ENCODE measurements at places on chromosomes 3 and 15.
A peak's percentile ranks its signal among the peaks of the same experiment; 100 is the strongest.

DNA sequence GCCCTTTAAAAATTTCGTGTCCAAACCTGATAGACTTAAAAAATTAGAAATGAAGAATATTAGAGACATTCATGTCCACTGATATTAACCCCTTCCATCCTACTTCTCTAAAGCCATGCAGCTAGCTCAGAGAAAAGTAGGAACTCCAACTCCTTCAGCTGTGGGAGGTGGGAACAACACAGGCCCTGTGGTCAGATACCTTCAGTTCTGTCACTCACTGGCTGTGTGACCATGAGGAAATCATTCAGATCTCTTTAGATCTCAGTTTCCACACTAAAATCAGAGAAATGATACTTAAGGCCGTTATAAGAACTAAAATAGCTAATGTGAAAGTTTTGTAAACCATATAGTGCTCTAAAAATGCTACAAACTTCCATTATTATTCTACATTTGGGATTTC is 209.8 kb downstream of the TNIK start:
- DNase-seq, result no peak

DNA sequence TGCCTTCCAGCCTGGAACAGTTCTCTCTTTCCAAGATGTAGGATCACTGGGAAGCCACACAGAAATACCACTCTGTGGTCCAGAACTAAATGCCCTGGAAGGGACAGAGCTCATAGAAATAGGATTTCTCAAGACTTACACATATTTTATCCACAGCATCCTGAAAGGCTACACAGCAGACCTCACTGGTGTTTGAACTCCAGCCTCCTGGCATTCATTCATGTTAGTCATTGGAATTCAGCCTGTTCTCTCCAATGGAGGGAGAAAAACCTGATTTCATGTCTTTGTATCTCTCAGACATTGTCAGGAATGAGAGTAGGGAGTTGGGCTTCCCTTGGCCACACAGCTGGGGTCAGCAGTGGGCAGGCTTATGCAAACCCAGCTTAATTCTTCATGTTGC is 121.1 kb upstream of the PPP2R3A start:
- no peak for DNase-seq

- no peak for DNase-seq
Observed at GRCh38 chr15:68576235-68576892, 2.4 kb upstream of the CORO2B start.

DNA sequence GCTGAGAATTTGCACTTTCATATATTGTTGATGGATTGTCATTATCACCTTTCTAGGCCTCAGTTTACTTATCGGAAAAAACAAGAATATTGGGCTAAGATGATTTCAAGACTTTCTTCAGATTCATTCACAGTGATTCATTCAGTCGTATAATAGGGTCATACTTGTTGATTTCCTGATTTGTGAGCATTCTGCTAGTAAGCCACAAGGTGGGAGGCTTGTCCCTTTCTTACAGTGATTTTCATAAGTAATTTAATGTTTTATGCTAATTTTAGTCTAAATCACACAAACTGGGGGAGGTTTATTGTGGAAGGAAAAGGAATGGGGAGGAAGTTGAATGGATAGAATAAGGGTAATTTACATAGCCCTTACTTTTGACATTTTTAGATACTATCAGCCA is 126.8 kb upstream of the GOLGA6L4 start:
- DNase-seq, result no peak

- no peak for DNase-seq
Observed at GRCh38 chr3:65158023-65158422, 470.2 kb upstream of the ADAMTS9 start.

- DNase-seq, result peak; percentile 35
Observed at GRCh38 chr15:55741833-55742497, 987 bp downstream of the PRTG start.

DNA sequence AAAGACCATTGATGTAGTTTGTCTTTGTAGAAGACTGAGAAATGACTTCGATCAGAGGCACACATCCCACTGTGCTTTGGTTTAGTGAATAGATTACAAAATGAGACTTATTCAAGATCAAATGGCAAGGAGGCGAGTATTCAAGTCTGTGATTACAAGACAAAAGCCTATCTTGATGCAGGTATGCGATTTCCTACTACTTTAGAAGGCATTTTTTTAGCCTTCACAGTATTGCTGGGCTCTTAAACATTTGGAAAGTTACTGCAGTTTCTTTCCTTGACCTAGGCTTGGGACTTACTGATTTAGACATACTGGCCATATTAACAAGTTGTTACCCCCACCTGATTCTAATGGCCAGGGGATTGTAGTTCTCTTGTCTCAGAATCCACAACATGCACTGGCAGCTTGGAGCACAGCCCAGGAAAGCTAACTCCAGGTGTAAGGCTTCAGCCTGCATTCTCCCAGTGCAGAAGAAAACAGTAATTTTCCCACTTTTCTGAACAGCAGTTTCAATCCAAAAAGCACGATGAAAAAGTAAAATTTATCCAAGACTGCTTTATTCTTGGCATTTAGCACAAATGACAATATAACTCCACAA is 311.6 kb downstream of the EPHA6 start:
- DNase-seq, result no peak

- no peak for DNase-seq
Observed at GRCh38 chr15:64013179-64014062, 32.9 kb downstream of the DAPK2 start.

GRCh38 chr3:139585820-139586219 is 46.3 kb upstream of the RBP1 start:
- no peak for DNase-seq

DNA sequence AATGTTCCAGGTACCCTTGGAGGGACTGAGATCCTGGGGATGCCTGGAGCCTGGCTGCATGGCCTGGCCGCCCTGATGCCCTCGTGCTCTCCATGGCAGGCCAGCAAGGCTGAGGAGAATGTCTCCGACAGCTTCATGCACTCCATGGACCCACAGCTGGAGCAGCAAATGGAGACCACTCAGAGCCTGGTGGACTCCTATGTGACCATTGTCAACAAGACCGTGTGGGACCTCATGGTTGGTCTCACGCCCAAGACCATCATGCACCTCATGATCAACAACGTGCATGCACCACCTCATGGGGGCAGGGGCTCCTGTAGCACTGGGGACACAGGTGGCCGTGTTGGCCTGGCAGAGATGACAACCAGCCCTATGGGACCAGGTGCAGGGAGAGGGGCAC is 19.7 kb downstream of the GOLGA6A start:
- no peak for DNase-seq

DNA sequence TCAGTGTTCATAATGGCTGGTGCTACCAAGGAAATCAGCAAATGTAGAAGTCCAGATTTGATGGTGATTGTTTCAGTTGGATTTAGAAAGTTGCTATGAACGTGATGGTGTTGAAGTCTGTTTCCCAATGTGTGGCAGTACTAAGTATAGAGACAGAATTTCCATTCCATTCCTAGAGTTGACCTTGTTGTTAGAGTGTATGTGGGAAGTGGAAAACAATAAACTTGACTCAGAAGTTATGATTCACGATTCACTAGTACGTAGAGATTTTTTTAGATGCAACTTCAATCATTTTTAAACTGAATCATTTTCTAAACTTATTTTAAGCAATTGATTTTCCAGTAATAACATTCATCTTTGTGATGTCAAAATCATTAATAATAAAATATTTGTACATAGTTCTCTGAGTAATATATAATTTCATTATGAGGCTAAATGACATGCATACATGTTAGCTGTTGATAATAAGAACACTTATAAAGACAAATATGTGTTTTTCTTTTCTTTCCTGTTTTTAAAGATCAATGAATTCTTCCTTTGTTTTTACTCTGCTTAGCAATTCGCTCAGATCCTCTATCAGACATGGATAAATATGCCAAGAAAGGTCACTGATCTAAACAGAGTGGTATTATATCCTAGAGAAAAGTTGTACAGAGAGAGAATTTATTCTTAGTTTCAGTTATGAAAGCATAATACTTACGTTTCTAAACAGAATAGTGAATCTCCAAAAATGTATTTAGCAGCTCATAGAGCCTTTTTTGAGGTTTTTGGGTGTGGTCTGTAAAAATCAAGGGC is 108.8 kb upstream of the GPR149 start:
- DNase-seq, result no peak

GRCh38 chr15:71811036-71811736 is 832 bp downstream of the NR2E3 start:
- DNase-seq, result no peak

DNA sequence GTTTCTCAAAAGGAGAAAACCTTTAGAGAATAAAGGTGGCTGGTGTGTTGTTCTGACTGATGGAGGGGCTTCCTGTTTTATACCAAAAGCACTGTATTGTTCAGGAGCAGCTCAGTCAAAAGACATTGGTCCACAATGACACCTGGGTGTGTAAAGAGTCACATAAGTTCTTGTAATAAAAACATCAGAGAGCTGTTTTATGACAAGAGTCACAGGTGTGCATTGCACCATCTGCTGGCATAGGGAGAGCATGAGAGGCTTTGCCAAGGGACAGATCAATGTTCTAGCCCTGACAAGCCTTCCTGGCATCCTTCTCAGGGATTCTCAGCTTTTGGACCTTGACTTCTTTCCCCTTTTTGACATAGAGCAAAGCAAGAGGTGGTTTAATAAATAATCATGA is 20.4 kb downstream of the ARPP21 start:
- peak; percentile 53 for DNase-seq

- DNase-seq, result no peak
Observed at GRCh38 chr15:68404056-68404798, 27.7 kb downstream of the ITGA11 start.

DNA sequence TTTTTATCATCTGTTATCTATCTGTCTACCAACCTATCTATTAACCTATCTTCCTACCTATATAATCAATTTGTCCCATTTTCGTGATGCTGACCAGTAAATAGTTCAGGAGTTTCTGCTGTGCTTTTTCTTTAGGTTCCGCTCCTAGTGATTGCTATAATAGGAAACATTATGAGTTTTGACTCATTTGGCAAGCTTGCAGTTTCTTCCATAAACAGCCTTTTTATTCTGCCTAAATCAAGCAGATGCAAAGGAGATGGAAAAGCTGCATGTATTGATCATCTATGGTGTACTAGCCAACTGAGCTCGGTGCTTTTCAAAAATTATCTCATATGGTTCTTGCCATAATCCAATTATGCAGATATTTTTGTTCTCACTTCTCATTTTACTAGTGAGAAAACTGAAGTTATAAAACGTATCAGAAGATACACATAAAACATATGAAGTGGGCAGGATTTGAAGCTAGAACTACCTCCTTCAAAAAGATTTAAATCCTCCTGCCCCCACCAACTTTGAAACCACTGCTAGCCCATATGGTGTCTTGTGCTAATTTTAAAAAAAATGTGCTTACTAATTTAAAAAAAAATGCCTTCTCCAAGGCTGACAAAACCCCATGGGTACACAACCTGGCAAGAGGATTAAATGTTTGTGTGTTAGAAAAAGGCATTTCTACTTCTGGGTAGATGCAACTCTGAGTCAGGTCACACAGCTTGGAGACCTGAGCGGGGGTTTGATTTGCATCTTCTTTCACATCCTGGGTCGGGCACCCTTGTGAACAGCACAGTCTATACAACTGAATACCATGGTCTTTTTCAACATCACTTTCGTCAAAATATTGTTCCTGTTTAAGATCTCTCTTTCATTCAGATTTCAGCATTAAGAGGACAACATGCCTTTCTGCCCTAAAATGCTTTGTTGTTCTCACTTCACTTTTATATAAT is 267.0 kb downstream of the CHL1 start:
- DNase-seq, result no peak

DNA sequence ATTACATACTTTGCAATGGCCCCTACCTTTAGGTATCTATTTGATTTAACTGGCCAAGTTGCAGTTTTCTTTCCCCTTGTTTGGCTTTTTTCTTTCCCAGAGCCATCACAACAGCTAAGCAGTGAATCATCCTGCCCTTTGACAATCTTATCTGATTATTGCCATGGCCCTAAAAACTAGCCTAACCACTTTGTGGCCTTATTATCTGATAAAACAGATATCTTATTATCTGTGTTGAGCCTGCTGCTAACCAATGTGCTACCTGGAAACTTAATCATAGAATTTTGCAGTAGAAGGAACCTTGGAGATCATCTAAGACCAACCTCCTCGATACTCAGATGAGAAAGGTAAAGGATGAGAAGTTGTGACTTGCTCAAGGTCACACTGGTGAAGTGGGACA is 37.1 kb downstream of the EIF4E3 start:
- DNase-seq, result no peak

DNA sequence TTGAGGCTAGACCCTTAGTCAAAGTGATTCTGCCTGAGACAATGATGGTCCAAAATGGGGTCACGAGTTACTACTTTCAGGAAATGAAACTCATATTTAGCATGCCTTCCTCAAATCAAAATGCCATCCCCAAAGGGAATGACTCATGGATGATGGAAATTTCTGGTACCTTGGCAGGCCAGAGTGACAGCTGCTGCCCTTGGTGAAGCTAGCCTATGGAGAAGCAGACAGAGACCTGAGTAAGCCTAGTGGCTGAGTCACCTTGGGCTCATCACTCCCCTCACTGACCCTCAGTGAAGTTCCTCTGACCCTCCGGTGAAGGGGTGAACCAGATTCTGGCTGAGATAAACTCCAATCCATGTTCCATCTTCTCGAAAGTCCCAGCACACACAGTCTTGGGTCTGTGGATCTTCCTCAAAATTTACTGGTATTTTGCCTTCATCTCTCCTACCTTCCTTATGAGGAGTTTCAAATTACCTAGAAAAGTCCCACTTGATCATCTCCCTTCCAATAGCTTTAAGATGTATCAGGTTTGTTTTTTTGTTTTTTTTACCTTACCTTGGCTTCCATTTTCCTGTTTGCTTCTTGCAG is 54.5 kb upstream of the ABHD17C start:
- DNase-seq, result no peak

- DNase-seq, result peak; percentile 25
Observed at GRCh38 chr3:139317215-139317614, 26.6 kb upstream of the MRPS22 start.

- no peak for DNase-seq
Observed at GRCh38 chr3:197613199-197613598, 57.4 kb upstream of the BDH1 start.

DNA sequence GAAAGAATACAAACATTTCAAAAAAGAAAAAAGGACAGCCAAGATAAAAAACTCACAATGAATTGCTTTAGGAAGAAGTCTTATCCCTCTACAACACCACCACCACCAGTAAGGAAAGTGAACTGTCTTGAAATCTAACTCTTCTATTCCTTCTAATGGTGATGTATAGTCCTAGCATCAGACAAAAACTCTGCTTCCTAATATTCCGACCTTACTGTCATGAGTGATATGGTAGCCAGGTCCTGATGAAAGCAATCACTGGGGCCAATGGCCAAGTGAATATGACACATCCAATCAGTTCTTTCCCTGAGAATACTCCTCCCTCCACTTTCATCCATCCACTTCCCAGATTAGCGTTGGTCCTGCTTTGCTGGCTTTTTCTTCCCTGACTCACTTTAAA is 14.8 kb downstream of the GK5 start:
- no peak for DNase-seq

DNA sequence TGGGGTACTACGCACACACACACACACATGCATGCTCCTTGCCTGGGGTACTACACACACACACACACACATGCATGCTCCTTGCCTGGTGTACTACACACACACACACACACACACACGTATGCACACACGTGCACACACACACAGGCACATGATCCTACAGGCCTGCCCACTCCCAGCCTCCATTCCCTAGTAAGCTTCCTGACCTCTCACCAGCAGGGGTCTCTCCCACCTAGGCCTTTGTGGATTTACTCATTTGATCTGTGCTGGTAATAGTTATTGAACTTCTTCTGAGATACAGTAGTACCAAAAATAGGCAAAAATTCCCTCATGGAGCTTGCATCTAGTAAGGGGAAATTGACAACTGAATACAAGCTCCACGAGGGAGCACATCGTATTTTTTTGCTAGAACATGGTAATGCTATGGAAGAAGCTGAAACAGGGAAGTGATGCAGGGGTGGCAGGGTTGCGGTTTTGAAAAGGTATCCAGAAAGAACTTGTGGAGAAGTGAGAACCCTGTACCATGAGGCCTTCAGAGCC is 19.1 kb downstream of the TTC21A start:
- DNase-seq, result peak; percentile 38
